ENCODE measurements at places on chromosomes 5 and 9.
A peak's percentile ranks its signal among the peaks of the same experiment; 100 is the strongest.

GRCh38 chr5:58987193-58987592 lies 404.3 kb downstream of the RAB3C start:
- DNase-seq: no peak

- DNase-seq: no peak
Measured at GRCh38 chr5:93602241-93603077, 19.4 kb downstream of the NR2F1 start.

DNA sequence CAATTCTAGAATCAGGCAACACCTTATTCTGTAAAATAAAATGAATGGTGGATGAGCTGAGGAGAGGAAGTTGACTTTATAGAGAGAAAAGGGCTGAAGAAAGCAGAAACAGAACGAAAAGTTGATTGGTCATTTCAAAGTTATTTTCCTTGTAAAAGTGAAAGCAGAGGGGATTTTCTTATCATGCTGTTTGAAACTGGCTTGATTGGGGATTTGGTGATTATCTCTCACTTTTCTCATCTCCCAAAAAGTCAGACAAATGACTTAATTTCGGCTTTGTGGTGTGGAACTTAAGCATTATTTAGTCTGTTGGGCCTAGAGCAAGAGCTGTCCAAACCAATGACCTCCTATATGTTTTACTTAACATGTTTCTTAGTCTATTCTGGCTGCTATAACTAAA lies 60.5 kb upstream of the ITGA2 start:
- no peak for DNase-seq

DNA sequence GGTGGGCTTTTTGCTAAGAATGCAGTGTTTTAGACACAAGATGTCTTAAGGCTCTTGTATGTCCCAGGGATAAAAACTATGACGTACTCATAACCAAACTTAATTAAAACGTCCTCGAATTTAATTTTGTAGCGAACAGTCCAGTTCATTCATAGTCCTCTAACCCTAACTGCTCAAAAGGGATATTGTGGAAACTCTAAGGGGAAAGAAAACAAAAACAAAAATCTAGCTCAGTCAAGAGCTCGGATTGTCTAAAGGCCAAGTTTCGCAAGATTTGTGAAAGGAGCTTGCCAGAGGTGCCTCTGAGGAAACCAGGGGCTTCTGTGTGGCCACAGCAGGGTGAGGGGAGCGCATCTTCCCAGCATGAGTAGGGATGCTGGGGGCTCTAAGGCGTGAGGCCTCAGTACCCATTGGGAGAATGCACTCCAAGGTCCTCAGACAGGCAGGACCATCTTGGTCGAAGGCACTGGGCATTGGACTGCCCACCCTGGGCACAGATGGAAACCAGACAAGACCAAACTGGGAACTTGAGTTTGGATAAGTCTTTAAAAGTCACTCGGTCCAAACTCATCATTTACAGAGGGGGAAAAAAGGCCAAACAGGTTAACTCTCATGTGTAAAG lies 71.8 kb downstream of the PRRT1B start:
- DNase-seq: no peak

- no peak for DNase-seq
Measured at GRCh38 chr5:83723031-83723430, 2.4 kb upstream of the HAPLN1 start.

- DNase-seq: no peak
Measured at GRCh38 chr9:14098486-14099180, 215.3 kb downstream of the NFIB start.

- DNase-seq: no peak
Measured at GRCh38 chr9:99092643-99093491, 12.0 kb upstream of the TGFBR1 start.

- DNase-seq: no peak
Measured at GRCh38 chr9:131238402-131239021, 37.8 kb downstream of the FAM78A start.

GRCh38 chr9:109640580-109641371 lies 139.2 kb upstream of the PALM2AKAP2 start:
- DNase-seq: no peak

DNA sequence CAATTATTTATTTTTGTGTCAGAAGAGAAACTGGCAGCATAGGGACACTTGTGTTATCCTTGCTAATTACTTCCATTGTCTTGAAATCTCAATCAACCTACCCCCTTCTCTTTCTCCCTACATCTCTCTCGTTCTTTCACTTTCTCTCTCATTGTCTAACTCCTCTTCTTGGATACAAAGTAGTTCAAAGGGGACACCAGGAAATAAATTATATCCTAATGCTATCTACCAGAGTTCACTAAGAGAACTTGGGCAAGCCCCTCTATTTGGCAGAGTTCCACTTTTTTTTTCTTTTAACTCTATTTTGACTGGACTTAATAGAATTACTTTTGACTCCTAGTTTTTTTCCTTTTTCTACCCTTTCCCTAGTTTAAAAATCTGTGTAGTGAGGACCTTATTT lies 102.2 kb downstream of the MEF2C start:
- no peak for DNase-seq

- no peak for DNase-seq
Measured at GRCh38 chr5:153209016-153209415, 281.5 kb upstream of the GRIA1 start.

DNA sequence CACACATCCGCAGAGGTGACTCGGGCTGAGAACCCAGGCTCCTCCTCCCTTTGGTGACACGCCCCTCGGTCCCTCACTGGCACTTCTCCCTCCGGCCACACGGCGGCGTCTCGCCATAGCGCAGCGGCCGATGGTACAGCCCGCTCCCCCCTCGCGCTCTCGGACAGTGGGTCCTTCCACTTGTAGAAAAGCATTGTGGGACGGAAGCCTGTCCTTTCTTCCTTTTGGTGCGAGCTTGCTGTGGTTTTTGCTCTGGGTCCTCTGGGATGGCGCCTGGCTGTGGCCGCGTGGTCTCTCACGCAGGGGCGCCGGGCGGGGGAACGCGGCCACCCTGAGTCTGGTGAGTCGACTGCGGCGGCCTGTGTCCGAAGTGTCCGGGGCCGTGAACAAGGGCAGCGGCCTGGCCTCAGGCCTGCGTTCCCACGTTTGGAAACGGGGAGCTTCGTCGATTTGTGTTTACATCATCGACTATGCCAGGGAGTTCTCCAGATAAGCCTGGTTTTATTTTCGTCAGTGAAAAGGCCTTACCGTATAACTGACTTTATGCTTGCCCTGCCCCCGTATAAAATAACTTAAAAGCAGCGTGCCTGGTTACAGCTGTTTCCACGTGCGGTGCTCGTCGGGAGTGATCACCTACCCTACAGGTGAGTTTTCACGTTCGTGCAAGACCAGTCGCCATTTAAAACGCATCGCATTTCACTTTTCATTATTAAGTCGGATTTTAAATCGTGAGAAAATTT lies 258.3 kb downstream of the EPB41L4A start:
- DNase-seq: peak; percentile 92

- DNase-seq: no peak
Measured at GRCh38 chr5:43195670-43196265, 3.7 kb downstream of the NIM1K start.

GRCh38 chr9:92276331-92277032 lies 17.0 kb downstream of the IARS1 start:
- no peak for DNase-seq

DNA sequence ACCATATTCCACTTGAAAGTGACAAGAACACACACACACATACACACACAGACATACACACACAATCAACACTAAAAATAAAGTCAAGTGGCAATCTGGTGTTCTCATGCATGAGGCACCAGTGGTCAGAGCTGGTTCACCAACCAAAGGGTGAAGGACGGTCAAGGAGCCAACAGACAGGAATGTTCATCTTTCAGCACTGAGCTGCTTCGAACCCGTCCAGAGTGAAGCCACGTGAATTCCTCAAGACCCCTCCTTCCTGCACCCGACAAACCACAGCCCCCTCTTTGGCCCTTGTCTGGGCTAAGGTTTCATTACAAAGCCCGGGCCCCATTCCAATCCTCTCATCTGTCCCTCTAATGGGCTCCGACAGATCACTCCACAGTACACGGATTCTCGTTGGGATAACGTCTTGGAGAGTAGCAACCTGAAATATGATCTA lies 84.5 kb upstream of the SMIM23 start:
- DNase-seq: no peak

DNA sequence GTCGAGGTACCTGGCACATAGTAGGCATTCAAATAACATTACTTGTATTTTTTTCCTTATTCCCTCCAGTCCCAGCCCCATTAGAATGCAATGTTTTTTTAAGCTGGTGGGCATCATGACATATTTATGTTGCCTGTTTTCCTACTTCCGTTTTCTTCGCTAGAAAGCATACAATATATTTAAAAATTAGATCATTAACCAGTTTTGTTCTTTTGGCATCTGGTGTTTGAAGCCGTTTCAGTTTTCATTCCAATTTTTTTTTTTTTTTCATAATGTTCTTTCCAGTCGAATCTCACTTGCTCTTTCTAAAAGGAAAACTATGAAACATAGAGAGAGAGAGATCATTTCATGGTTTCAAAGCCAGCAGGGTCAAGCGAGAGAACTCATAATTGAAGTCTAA lies 228.3 kb upstream of the C9orf72 start:
- DNase-seq: no peak

- DNase-seq: no peak
Measured at GRCh38 chr5:169554251-169554650, 29.3 kb upstream of the SPDL1 start.

DNA sequence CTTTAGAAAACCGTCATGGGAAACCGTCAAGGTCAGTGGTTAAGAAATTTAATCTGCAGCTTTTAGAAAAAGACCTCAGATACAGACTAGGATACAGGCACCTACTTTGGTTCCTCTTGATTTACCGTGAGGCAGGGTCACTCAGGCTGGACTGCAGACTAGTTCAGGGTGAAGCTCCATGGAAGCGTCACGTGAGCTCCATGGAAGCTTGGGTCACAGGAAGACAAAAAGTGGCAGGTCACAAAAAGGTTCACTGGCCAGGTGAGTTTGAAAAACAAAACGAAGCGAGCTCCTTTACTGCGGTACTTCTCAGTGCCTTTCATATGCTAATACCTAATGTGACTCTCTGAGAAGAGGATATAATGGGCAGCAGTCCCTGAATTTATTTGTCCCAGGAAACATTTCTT lies 43.0 kb downstream of the PRRC2B start:
- no peak for DNase-seq

- DNase-seq: no peak
Measured at GRCh38 chr9:97506306-97506705, 4.8 kb downstream of the TMOD1 start.

- no peak for DNase-seq
Measured at GRCh38 chr5:126508962-126509279, 85.7 kb downstream of the GRAMD2B start.

DNA sequence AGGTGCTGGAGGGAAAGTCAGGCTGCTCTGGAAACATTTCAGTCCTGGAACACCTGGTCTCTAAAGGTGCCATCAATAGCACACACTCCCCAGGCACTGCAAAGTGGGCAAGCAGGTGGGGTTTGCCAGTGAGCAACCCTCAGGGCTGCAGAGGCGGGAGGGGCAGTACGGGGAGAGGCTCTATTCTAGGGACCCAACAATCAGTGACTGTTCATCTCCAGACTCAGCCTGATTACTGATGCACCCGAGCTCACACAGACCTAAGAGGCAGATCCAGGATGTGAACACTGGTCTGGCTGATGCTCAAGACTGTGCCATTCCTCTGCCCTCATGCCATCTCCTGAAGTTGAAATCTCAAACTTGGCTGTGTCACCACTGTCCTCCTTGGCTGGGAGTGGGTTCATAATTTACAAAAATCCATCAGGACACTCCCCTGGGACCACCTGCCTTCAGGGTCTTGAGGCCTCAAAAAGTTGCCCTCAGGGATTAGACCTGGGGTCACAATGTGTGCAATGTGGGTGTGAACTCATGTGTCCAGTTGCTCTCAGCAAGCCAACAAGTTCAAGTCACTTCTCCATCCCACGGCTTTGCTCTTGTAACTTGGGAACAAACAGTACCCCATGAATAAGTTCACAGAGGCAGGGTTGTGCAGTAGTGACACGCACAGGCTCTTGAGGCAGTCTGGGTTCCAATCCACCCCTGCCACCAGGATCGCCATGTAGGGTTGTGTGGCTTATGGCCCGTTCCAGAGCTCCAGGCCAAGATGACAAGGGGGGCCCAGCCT lies 19.9 kb upstream of the KCNMB1 start:
- no peak for DNase-seq

DNA sequence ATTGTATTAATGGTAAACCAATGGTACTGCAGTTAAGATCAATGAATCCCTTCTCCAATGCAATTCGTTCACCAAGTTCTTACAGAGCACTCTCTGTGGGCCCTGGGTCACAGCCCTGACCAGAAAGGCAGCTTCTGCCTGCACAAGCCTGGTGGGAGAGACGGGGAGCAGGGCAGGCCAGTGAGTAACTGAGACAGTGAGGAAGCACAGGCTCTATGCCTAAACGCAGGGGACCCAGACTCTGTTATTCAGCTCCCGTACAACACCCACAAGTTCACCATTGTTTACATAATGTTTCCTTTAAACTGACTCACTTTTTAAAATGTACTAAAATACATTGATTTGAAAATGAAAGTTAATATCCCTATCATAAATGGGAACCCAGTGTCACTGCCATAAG lies 40.5 kb upstream of the CTSL start:
- peak; percentile 19 for DNase-seq

DNA sequence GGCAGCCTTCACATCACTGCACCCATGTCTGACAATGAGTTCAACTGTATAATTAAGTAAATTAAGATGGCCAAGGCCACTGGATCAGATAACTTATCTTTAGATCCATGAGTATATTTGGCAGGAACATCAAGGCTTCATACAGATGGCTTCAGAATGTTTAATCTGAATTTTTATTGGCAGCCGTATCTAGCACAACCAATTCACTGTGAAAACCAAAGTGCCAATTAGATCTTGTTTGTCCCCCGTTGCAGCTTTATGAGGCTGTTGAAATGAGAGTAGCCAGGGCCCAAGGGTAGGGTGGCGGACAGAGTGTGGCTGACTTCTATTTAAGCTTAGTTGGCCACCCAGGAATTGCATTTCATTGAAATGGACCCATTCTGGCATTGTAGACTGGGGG lies 137.7 kb downstream of the SYK start:
- no peak for DNase-seq

- DNase-seq: no peak
Measured at GRCh38 chr9:13967011-13967410, 346.9 kb downstream of the NFIB start.

DNA sequence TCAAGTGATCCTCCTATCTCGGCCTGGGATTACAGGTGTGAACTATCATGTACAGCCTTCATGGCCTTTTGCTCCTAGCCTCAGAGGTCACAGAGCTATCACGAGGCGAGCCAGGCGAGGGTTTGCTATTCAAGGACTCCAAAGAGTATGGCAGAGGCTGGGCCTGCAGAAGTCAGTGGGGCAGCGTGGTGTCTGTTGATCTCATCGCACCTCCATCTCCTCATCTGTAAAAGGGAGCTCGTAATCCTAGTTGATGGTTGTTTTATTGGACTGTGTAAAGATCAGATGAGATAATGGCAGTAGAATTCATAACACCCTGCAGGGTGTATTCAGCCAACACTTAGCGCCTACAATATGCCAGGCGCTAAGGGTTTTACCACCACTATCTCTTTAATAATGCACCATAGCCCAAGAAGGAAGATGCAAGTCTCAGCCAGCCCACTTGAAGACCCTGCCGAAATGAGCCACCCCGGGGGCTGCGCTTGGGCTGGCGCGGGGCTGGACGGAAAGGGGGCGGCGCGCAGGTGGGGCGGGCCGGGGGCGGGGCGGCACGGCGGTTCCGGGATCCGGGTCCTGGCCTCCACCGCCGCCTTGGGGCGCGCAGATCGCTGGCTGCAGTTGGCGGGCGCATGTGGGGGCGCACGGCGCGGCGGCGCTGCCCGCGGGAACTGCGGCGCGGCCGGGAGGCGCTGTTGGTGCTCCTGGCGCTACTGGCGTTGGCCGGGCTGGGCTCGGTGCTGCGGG lies at the start of gene GALNT12:
TSS of gene GALNT12 (plus strand) at position 601 of the 744 bp plus-strand sequence. CDS start at position 630, 29 bp downstream.
- no peak for DNase-seq

- DNase-seq: peak; percentile 81
Measured at GRCh38 chr5:73678322-73678740, 52.3 kb downstream of the ARHGEF28 start.
